Epithelial cell of esophagus (primary cell): ENCODE measurements at places on chromosomes 6 and 20.

- DNase-seq: no peak
Observed at GRCh38 chr6:42079941-42080464, 29.7 kb downstream of the TAF8 start.

GRCh38 chr20:24990810-24991252 lies 1.7 kb downstream of the APMAP start:
- peak; percentile 75 for DNase-seq

- no peak for DNase-seq
Observed at GRCh38 chr6:29483186-29483585, 4.6 kb downstream of the MAS1L start.

- peak; percentile 39 for DNase-seq
Observed at GRCh38 chr6:84220809-84221409, 6.5 kb downstream of the CEP162 start.

DNA sequence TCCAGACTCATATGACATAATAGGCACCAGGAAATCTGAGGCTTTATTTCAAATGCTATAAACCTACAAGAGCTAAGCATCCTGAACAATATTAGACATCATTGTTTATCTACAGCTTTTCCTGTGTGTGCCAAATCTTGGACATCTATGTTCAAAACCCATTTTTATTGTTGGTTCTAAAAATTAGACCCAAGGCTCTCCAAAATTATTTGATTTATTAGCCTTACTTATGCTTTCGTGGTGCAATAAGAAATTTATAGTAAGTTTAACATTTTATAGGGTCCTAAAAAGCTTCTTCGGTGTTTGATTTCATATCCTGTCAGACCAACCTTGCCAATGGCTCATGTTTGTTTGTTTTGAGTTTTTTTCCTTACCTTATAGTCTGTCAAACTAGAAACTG lies 1014.5 kb upstream of the MANEA start:
- no peak for DNase-seq

DNA sequence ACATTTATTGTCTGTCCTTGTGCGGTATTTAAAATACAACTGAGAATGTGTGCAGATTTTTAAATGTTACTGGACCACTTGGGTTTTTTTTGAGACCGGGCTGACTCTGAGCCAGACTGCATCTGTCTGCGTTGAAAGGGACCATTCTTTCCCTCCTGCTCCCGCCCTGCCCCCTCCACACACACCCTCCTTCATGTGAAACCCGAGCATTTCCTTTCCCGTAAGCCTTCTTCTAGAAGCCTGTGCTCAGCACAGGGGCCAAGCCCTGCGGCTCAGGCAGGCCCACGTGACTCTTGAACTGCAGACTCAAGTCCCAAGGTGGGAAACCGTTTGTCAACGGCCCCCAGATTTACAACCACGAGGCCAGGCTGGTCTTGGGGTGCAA lies 82.7 kb upstream of the FOXC1 start:
- peak; percentile 34 for DNase-seq

DNA sequence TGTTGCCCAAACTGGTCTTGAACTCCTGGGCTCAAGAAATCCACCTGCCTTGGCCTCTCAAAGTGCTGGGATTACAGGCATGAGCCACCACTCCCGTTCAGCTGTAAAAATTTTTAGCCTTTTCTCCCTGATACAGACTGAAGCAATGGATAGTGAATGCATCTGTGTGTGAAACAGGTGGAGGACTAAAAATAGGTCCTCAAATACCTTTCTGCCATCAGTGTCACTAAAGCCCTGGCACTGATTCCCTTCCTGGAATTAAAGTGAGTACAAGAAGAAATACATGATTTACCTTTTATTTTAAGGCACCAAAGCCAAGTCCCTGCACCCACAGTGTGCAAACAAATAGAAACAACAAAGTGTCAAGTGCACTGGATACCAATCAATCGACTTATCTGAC lies 25.1 kb downstream of the TULP4 start:
- DNase-seq: no peak

- no peak for DNase-seq
Observed at GRCh38 chr20:47350691-47351545, 5.6 kb downstream of the ZMYND8 start.

DNA sequence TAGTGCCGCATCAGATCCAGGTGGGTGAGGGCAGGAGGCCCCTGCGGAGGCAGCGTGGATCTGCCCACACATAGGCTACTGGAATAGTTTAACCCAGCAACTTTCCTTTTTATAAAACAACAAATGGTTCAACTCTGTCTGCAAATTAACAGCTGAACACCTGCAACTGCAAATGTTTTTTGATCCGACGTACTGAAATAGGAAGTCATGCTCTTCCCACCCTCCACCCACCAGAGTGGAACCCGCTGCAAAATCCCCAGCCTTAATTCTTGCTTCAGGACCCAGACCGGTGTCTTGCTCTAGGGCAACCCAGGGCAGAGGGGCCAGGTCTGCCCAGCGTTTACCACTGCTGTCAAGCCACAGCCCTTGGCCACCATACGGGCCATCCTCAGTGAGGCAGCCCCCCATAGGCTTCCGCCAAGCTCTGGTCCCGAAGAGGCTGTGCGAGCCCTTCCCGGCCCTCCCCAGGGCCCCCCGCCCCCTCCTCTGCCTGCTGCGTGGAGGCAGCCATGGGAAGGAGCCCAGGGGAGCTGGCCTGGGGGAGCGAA lies 334.3 kb downstream of the ZFAND3 start:
- no peak for DNase-seq

GRCh38 chr6:29596381-29596900 lies 11.5 kb downstream of the OR2H2 start:
- DNase-seq: no peak

DNA sequence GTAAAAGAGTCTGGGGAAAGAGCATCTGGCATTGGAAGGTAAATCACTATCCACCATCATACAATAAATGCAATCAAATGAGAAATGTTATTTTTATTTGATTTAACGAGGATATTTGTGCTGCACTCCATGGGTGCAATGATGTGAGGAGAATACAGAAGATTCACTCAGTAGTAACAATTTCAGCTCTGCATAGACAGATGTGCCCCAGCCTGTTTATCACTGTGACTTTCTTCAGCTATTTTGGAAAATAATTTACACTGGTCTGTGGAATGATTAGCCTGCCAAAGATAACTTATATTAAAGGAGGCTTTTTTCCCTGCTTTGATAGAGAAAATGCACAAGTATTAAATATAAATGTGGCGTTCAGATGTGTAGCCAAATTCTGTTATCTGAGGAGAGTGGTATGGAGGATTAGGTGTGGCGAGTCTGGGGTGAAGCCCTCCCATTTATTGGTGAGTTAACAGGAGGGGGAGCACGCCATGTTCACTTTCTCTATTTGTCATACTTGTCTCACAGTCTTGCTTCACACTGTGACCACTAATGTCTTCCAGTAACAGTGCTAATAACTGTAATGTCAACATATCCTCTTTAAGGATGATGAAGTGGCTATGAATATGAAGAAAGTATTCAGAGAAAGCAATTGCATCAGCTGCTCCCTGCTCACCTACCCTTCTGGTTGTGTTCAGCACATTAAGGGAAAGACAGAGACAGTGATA lies 645.6 kb downstream of the MMUT start:
- peak; percentile 83 for DNase-seq

GRCh38 chr6:105882121-105882803 lies 203.9 kb upstream of the PRDM1 start:
- DNase-seq: no peak

DNA sequence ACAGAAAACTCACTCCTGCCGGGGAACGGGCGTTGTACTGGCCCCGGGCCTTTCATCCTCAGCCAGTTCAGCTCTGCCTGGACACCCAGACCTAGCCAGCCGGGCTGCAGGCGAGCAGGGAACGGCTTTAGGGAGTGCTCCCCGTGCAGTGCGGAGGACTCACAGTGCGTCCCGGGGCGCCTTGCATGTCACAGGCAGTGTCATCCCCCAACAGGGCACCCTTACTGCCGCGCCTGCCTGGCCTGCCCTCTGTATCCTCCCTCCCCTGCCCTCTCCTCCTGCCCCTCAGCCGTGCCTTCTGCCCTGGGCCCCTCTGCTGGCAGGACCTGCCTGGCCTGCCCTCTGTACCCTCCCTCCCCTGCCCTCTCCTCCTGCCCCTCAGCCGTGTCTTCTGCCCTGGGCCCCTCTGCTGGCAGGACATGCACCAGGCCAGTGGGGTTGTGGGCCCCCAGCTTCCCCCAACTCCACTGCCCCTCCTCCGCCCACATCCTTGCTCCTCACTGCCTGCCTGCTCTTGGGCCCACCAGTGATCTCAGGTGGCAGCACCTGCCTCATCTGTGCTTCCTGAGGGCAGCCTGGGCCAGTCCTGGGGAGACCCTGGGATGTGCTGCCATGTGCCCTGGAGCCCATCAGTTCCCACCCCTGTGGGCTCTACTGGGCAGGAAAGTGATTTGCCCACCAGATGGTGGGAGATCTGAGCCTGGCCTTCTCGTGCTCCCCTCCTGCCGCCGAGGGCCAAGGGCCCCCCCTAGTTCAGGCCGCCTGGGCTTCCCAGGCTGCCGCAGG lies 43.0 kb downstream of the PYGB start:
- DNase-seq: no peak

DNA sequence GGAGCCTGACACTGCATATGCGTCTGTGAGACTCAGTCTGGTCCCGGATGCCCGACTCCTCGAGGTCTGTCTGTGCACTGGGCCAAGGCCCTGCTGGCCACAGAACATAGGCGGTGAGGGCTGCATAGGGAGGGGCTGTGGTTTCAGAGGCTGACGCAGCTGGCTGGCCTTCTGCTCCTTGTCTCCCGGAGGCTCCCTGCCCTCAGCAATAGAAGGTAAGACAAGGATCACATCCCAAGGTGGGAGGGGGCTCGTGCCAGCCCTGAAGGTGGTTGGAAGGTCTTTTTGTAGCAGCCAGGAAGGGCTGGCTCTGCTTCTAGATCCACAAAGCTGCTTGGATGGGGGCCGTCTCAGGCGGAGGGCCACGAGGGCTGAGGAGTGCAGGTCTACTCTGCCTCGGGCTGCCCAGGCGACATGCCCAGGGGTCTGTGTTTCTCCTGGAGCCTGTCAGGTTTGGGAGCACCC lies 239.8 kb upstream of the SULF2 start:
- DNase-seq: peak; percentile 35

- no peak for DNase-seq
Observed at GRCh38 chr6:69816569-69816968, 19.8 kb upstream of the LMBRD1 start.

DNA sequence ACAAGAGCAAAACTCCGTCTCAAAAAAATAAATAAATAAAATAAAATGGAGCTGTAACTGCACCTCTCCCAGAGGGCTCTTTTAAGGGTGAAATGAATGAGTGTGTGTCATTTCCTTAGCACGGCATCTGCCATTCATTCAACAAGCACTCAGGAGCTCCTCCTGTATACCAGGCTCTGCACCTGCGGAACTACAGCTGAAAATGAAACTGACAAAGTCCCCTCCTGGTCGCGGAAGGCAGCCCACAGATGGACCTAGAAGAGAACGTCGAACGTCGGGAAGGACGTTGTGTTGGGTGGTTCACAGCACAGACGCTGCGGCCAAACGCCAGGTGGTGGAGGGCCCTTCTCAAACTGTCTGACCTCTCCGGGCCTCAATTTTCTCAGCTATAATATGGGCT lies 256.4 kb downstream of the TFAP2C start:
- DNase-seq: no peak

DNA sequence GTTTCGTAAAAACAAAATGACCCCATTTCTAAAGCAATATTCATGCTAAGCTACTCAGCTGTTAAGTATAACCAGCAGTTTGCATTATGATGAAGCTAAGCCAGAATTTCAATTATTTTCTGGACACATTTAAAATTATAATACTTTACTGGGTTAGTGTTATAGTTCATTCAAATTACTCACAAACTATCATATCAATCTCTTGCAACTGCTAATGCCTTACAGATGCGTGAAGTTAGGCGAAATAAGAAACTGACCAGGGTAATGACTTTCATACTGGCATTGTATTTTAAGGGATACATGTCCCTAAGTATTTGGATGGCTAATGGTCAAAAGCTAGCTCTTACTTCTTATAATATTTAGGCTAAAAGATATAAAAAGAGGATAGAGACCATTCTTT lies 249.6 kb downstream of the TSHZ2 start:
- no peak for DNase-seq

- DNase-seq: peak; percentile 57
Observed at GRCh38 chr6:127516662-127517273, 2.4 kb downstream of the MTCL3 start.

GRCh38 chr6:36514554-36515456 lies 32.5 kb downstream of the STK38 start:
- DNase-seq: peak; percentile 54

DNA sequence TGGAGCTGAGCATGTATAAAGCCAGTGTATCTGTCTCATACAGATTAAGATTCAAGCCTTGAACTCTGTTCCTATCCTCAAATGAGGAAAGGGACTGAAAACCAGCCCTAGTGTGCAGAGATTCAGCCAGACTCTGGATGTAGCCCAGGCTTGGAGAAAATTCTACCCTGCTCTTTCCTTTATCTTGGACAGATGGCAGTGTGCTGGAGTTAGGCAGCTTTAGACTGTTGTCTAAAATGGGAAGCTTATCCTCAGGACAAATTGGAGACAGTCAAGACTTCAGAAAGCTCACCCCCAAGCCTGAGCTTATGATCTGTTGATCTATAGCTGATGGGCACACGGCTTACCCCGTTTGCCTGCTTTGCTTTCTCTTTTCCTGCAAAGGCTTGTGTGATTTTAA lies 1057.6 kb downstream of the KIF16B start:
- no peak for DNase-seq

DNA sequence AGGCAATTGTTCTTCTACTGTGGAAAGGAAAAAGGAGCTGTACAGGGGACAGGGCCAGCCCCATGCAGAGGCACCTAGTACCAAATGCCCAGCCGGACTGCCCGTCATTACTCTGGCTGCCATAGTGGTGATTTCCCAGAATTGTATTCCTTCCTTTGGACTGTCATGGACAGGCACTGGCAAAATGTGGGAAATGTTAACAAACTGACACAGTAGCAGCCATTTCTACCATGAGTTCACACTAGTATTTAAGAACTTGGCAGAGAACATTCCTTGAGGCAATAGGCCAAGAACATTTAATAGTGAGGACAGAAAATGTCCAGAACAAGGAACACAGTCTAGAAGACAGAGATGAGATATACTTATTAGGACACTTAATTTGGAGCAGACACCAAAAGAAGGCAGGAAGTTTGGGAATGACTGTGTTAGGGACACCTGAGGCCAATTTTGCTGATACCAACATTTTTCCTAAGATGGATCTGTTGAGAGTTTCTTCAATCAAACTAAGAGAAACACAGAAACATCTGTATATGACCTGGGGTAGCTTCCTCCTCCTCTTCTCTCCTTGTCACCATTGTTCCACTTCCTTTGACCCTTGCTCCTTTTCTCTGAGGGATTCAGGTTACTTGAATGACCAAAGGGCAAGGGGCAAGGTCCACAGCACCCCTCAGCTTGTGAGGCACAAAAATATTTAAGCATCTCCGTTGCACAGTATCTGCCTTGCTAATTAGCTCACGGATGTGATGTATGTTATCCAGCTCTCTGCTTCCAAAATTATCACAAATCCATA lies 14.9 kb downstream of the ADTRP start:
- no peak for DNase-seq

DNA sequence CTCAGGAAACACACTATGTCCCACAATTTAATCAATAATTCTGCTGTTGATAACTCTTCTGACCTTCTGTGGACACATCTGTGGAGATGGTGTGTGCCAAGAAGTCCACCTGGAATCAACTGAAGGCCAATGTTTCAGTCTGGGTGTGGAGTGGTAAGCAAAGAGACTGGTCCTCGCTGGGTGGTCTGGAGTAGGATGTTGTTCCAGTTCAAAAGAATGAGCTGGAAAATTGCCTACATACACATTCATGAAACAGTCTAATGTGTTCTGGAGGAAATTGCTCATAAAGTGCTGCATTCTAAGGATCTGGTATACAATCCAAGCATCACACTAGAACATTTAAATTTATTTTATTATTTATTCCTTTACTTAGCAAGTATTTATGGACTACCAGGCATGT lies 33.9 kb upstream of the TBX18 start:
- no peak for DNase-seq

- no peak for DNase-seq
Observed at GRCh38 chr20:37670351-37670791, 23.5 kb upstream of the CTNNBL1 start.
